ENCODE measurements at places on chromosomes 16 and 17.

- DNase-seq = no peak
Observed at GRCh38 chr17:3988297-3989040, 24.2 kb upstream of the ATP2A3 start.

DNA sequence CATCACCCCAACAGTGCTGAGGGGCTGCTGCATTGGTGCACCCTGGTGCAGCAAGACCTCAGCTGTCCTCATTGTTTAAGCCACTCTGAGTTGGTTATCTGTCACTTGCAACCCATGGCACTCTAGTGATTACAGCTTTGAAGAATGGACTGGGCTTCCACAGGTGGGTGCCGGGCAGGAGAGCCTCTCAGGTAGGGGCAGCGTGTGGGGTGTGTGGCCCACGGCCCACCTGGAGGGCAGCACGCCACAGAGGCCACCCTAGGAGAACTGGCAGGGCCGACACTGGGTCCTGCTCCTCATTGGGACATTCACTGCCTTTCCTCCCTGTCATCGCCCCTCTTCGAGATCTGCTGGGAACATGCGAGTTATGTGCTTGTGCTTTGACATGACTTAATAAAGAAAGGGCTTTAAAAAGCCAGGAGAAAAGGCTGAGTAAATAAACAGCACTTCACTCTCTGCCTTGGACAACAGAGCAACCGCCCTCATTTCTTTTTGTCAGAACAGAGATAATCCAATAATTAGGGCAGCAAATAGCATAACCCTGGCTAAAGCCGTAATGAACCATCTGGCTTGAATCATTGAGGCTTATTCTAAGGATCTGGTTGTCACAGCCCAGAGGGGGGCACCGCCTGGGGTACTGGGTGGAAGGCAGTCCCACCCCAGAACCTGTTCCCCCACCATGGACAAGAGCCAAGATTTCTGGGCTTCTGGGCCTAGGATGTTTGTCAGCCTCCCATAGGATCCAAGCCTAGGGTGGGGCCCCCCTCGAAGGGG is 3.0 kb downstream of the DOC2B start:
- no peak for DNase-seq

DNA sequence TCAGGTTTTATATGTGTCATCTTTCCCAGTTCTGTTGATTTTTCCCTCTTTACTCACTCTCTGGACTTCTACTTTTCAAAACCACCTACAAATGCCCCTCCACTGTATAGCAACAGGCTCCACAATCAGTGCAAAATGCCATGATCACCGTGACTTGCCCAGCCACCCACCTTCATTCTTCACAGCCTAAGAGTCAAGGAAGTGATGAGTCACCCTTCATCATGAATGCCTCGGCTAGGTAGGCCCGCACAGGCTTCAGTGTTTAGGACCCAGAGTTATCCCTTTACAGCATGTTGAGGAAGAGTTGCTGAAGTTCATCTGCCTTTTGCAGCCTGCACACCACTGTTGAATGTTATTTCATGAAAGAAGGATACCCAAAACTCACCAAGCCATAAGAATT is 158.6 kb downstream of the PMP22 start:
- DNase-seq = no peak

DNA sequence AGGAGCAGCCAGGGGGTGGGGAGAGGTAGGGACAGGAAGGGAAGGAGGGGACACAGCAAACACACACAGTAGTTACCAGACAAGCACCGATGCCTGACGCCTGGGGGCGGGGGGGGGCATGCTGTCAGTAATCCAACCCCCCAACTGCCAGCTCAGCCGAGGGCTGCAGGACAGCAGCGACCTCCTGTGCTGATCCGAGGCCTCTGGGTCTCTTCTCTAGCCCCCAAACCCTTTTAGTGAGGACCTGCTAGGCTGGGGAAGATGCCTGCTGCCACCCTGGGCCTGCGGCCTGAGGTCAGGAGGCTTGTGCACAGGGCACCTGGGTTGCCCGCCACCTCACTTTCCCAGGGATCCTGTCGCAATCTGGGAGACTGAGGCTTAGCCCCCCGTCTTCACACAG is 11.6 kb downstream of the FLOT2 start:
- DNase-seq = no peak

- no peak for DNase-seq
Observed at GRCh38 chr16:68202091-68202519, 33.8 kb downstream of the ESRP2 start.

DNA sequence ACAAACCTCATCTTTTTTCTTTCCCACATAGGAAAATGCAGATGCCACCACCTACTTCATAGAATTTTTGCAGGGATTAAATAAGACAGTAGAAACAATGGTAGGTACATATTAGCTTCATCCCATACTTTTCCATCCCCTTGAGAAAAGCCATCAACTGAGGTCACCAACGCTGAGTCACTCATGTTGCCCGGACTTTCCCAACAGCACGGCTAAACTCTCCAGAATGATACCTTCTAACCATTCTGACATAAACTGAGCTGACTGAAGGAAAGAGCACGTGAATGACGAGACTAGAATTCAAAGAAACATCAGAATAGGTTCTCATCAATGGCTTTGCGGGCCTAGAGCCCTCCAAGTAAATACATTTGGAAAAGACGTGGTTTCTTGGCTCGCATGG is 146.0 kb upstream of the RCVRN start:
- no peak for DNase-seq

DNA sequence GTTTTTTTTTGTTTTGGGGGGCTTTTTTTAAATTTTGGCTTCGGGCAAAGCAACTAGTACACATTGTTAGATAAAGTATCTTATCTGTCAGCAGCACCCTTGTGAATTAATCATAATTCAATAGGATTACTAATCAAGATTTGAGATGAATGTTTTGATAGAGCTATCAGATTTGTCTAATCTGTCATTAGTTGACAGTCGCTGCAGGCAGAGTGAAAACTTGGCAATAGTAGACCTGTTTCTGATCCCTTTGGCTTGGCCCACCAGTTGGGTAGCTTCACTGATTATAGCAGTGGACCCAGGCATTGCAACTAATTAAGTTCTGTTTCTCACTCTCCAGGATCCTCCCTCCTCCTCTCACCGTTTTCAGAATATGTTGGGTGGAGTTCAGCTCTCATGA is 258.6 kb downstream of the IRX3 start:
- no peak for DNase-seq

DNA sequence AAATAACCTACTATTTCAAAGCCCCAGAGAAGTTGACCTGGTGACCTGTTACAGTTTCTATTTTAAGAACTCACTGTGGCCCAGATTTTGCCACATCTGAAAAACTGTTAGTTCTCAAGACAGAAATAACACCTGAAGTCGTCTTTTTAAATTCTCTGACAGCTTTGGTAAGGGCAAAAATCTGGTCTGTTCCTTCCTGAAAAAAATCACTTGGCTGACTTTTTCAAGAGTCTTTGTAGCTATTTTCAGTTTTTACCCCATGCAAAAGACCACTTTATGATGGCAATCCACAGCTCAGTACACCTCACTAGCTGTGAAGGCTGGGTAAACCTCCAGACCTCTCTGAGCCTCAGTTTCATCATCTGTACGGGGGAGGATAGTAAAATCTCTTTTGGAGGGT is 60.7 kb upstream of the SREBF1 start:
- DNase-seq = no peak

GRCh38 chr17:15943971-15944758 is 765 bp upstream of the ADORA2B start:
- peak; percentile 80 for DNase-seq

- DNase-seq = no peak
Observed at GRCh38 chr16:85796599-85796998, 2.7 kb downstream of the EMC8 start.

DNA sequence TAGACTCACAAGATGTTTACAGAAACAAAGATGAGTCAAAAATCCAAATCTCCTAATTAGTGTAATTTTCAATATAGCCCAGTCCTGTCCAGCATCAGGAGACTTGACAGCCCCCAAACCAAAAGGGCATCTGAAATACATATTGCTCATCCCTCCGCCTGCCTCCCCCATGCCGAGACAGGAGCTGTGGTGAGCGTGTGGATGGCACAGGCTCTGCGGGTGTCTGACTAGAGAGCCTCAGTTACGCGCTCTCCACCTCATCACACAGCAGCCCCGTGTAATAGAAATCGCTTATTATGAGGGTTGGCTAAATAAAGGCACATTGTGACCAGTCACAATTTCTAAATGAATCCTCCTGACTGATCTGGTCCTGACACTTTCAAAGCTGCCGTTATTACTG is 43.1 kb upstream of the CBLN1 start:
- DNase-seq = no peak

GRCh38 chr17:76139801-76140660 is 1.0 kb downstream of the FOXJ1 start:
- DNase-seq = peak; percentile 63

GRCh38 chr16:15777533-15778203 is 79.2 kb downstream of the MYH11 start:
- DNase-seq = peak; percentile 69

- DNase-seq = peak; percentile 84
Observed at GRCh38 chr17:35804658-35805192, 4.6 kb upstream of the TAF15 start.

DNA sequence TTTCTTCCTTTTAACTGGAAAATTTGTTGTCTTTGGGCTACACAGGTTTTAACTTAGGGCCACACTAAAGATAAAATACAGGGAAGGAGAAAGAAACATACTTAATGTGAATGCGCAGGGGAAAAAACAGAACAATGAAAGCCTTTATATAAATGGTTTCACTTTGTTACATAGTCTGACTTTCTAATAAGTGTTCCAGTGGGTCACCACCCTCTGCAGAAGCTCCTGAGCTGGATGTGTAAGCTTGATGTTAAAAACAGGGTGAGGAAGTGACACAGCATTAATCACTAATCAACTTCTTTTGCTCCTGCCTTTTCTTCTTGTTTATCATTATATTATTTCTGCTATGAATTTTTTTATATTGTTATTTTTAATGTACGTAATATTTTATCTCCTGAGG is 445.6 kb upstream of the CA10 start:
- DNase-seq = no peak

Data from iPS-NIHi11 (cell line).